ENCODE measurements at places on chromosomes 5 and 9. TPM values are rescaled to one million over a fixed set of nuclear protein-coding genes. Genes with fewer than 3 reads are reported as not detected.

GRCh38 chr9:20624201-20625002 is 2.1 kb upstream of the MLLT3 start:
- no peaks in the 10 kb centered on the region for H3K27me3 ChIP-seq
- no peaks in the 10 kb centered on the region for H3K36me3 ChIP-seq
- H3K4me1 ChIP-seq = peaks cover 33% of the 10 kb centered on the region
- H3K27ac ChIP-seq = peak overlapping the region; percentile 92

The INSL4 gene
- total RNA-seq = not detected

GRCh38 chr9:124697326-124698200 is 73.5 kb downstream of the NR6A1 start:
- H3K36me3 ChIP-seq = no peaks in the 10 kb centered on the region
- DNase-seq = no peak
- no peaks in the 10 kb centered on the region for H3K4me1 ChIP-seq
- no peak overlapping the region for H3K4me3 ChIP-seq

DNA sequence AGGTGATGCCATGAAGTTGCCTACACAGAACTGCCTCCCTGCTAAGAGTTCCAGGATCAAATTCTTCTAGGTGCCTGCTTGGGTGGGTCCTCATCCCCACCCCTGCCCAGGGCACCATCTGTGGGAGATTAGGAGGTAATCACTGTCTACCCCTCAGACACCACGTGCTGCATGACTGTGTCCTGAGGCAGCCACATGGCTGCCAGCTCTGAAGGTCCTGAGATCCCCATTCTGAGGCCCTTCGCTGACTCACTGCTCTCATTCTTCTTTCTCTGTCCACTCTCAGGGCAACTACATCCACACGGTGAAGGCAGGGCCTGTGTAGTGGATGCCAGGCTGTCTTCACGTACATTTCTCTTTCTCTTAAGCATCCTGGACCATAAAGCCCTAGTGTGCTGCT is 222.9 kb upstream of the ANKRD55 start:
- no peak overlapping the region for H3K27ac ChIP-seq
- no peak overlapping the region for H3K4me3 ChIP-seq
- H3K27me3 ChIP-seq = no peaks in the 10 kb centered on the region
- peaks cover 7% of the 10 kb centered on the region for H3K4me1 ChIP-seq
- no peak for DNase-seq

DNA sequence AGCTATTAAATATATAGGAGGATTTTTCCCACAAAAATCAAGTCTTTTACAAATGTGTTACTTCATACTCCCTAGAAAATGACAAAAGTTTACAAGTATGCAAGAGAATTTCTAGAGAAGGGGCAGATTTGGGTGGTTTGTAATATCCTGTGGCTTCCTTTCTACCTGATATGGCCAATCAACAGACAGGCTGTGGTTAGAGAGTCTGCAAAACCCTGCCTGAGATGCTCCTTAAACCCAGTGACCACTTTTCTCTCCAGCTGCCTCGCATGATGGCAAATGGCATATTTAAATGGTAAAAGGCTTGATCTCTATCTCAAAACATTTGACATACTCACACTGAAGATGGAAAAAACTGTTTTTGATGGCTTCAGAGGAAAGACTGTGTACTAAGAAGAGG is 550.1 kb upstream of the ZNF462 start:
- H3K27ac ChIP-seq = no peak overlapping the region
- no peaks in the 10 kb centered on the region for H3K36me3 ChIP-seq
- no peaks in the 10 kb centered on the region for H3K4me1 ChIP-seq
- DNase-seq = no peak

The SLC1A1 gene
- not detected for total RNA-seq

DNA sequence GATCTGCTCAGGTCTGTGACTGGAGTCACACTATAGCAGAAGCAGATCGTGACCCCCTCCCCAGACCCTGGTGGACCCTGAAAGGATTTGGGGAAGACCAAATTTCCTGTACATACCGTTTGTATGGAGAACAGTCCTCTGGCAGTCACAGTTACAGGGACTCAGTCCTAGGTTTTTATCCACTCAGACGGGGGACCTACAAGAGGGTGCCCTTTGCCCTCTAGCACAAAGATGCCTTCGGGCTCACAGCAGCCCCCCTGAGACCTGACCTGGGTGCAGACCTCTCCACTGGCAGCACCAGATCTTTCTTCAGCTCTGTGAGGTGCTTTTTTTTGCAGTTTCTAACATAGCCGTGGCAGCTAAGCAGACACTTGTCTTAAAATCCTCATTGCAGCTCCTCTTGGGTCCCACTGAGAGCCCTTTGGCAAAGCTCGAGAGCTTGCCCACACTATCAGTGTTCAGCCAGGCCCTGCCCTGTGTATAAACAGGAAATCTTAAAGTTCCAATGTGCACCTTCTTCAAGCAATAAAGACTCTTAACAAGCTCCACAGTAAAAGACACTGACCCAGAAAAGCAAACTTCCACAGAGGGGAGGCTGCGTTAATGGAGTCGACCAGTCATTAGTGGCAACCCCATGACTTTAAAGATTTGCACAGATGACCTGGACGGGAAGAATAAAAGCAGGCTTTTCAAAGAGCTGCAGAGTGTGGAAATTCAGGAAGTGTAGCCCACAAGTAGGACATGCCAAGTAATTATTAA is 71.8 kb upstream of the LHFPL2 start:
- no peaks in the 10 kb centered on the region for H3K36me3 ChIP-seq
- H3K4me3 ChIP-seq = peak overlapping the region; percentile 18
- H3K4me1 ChIP-seq = peaks cover 11% of the 10 kb centered on the region

GRCh38 chr9:77916410-77916819 is 115.2 kb downstream of the GNAQ start:
- H3K4me3 ChIP-seq = no peak overlapping the region
- H3K27me3 ChIP-seq = no peaks in the 10 kb centered on the region
- H3K4me1 ChIP-seq = peaks cover 33% of the 10 kb centered on the region
- no peak for DNase-seq
